ENCODE measurements at places on chromosomes 13 and 19. TPM values are rescaled to one million over a fixed set of nuclear protein-coding genes. Genes with fewer than 3 reads are reported as not detected.

The SLC25A23 gene
- total RNA-seq = 31.6 TPM

The EEF1AKMT1 gene
- total RNA-seq = 0.96 TPM

The RXFP2 gene
- total RNA-seq = not detected

The PTGER1 gene
- 0.22 TPM for total RNA-seq

DNA sequence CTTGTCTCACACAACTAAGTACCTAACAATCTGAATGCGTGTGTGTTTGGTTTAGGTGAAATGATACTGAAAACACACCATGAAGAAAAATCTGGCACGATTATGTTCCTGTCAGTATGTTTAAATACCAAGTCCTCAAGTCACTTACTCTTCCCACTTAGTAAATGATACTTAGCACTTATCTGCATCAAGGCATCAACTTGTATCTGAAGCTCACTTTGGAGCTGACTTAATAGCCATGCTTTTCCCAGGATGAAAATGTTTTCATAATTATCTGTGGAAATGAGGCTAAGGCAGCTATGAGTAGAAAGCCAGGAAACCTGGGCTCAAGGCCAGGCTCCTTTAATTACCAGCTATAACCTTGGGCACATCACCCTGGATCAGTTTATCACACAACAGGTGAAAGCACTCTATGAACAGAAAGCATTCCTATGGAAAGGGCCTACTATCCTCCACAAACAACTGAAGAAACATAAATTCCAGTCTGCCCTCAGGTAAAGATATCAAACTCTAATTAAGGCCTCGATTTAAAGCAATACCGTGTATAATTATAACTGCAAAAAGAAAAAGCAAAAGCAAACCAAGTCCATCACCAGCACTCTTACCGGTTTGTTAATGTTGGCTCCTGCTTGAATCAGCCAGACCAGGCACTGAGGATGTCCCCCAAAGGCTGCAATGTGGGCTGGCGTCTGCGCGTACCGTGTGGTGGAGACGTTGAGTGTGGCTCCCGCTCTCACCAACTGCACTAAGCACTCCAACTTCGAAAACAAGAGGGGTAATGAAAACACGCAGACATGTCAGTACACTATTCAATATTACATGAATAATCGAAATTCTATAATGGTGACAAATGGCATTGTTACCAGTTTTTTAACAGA lies 4.6 kb downstream of the ANKRD10 start:
- no peak for DNase-seq

- DNase-seq = no peak
Observed at GRCh38 chr13:90787007-90787406, 560.5 kb upstream of the MIR17HG start.

GRCh38 chr19:33621811-33622504 lies at the start of gene CHST8:
CHST8 (plus strand) TSS chr19:33621953; CDS start chr19:33689262, 67,309 bp downstream.
- DNase-seq = peak; percentile 96

The BIVM gene
- 10.0 TPM for total RNA-seq

- no peak for DNase-seq
Observed at GRCh38 chr19:38032151-38032550, 125.1 kb downstream of the SIPA1L3 start.

DNA sequence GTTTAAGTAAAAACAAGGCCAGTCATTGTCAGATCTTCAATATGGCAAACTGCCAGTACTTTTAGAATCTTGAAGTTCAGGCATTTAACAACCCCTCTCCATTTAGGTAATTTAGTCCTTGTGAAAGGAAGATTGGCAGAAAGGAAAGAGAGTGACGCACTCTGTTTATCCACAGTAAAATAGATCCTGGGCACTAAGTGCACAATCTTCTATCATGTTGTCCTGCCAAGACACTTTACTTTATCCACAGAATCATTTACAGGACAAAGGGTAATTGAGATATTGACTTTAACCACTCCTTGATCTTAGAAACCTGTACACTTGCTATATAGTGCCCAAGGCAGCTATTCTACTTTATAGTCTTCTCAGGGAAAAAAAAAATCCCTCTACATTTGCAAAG lies 786.4 kb upstream of the SLITRK1 start:
- DNase-seq = no peak

The C1QTNF9B gene
- not detected for total RNA-seq

The FREM2 gene
- 10.8 TPM for total RNA-seq

Measured in H7 (cell line).